ENCODE measurements at places on chromosomes 4 and X. TPM values are rescaled to one million over a fixed set of nuclear protein-coding genes. Genes with fewer than 3 reads are reported as not detected.

POU4F2 gene
- total RNA-seq = not detected

ZNF595 gene
- total RNA-seq = 29.6 TPM

HTN1 gene
- not detected for total RNA-seq

LGI2 gene
- total RNA-seq = 6.1 TPM

LUZP4 gene
- not detected for total RNA-seq
